ENCODE measurements at places on chromosomes 7 and 10. TPM values are rescaled to one million over a fixed set of nuclear protein-coding genes. Genes with fewer than 3 reads are reported as not detected.

The PYROXD2 gene
- 22.9 TPM for total RNA-seq

The CCL26 gene
- 1.8 TPM for total RNA-seq

The OR2A42 gene
- total RNA-seq = not detected

The ZCWPW1 gene
- total RNA-seq = 1.4 TPM

The CD36 gene
- total RNA-seq = 1,000 TPM

The WDR86 gene
- total RNA-seq = 0.26 TPM

The OR2A12 gene
- total RNA-seq = not detected

All from smooth muscle cell of the pulmonary artery (primary cell).